Activated CD8-positive, alpha-beta memory T cell treated with anti-CD3 and anti-CD28 coated beads for 1 hour (primary cell): ENCODE measurements at places on chromosomes 12 and 14.

- no peak for DNase-seq
Measured at GRCh38 chr14:47332939-47333338, 342.5 kb downstream of the MDGA2 start.

DNA sequence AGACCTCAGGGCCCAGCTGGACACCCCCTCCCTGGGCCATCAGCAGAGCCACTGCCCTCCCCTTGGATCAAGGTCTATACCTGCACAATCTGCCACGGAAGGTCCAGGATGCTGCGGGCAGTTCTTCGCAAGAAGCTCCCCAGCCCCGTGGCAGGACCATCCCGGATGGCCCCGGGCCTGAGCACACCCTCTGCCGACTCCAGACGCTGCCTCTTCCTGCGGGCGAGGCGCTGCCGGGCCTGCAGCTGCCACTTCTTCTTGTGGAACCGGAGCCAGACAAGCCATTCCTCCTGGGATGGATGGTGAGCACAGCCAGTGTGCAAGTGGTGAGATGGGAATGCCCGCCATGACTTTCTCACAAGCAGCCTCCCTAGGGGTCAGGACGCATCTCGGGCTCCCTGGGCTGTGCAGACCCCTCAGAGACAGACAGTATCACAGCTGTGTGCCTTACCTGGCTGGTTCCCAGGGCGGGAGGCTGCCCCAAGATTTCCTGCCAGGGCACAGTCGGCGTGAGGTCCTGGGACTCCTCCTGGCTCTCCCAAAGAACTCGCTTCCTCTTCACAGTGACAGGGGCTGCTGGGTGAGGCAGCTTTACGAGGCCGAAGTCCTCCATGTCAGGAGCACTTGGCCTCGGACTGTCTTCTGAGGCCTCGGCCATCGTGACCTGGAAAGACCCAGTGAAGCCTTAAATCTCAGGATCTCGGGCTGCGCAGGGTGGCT is 30.8 kb downstream of the P2RX2 start:
- DNase-seq, result no peak

DNA sequence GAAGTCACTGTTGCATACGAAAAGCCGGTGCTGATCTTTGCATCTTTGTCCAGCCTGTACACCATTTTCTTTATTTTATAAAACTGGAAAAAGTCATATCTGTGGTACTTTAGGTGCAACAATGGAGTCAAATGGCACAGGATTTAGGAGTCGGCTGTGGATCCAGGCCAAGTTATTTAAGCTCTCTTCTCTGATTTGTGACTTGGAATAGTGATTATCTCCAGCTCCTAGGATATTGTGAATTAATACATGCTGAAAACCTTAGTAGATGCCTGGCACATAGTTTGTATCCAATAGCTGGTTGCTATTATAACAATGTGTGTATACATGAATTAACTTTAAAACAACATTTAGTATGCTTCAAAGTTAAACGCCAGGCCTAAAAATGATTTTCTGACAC is 6.2 kb upstream of the CCER1 start:
- no peak for DNase-seq

GRCh38 chr14:55350461-55350860 is 61.2 kb downstream of the ATG14 start:
- DNase-seq, result no peak

DNA sequence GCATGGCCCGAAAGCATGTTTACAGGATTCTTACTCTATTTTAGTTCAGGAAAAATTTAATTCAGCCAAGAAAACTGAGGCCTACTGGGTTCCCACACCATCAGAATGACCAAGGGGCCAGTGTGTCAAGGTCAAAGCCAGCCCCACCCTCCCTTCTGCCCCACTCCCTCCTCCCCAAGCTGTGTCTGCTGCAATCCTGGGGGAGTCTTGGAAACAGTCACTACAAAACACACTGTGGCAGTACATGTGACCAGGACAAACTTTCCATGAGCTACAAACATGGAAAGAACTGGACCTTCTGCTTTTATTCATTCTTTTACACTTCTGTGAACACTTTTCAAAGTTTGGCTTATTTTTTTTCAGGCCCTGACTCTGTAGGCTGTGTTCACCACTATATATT is 1228.8 kb upstream of the TMEM132C start:
- DNase-seq, result no peak

DNA sequence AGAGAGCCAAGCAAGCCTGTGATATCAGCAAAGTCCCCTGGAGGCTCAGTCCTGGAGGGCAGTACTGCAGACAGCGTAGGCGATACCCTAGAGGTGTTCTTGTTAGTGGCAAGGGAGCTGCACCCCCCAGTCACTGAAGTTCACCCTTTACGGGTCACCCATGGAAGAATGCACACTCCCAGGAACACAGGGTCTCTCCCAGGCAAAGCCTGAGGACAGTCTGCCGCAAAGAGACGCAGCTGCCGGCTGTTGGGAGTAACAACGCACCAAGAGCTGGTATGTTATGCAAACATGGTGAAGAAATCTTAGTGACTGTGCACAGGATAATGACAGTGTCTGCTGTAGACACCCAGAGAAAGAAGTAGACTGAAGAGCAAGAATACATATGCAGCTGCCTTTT is 43.5 kb upstream of the NOS1 start:
- no peak for DNase-seq

- DNase-seq, result no peak
Measured at GRCh38 chr12:32739279-32739678, 16.4 kb downstream of the YARS2 start.

DNA sequence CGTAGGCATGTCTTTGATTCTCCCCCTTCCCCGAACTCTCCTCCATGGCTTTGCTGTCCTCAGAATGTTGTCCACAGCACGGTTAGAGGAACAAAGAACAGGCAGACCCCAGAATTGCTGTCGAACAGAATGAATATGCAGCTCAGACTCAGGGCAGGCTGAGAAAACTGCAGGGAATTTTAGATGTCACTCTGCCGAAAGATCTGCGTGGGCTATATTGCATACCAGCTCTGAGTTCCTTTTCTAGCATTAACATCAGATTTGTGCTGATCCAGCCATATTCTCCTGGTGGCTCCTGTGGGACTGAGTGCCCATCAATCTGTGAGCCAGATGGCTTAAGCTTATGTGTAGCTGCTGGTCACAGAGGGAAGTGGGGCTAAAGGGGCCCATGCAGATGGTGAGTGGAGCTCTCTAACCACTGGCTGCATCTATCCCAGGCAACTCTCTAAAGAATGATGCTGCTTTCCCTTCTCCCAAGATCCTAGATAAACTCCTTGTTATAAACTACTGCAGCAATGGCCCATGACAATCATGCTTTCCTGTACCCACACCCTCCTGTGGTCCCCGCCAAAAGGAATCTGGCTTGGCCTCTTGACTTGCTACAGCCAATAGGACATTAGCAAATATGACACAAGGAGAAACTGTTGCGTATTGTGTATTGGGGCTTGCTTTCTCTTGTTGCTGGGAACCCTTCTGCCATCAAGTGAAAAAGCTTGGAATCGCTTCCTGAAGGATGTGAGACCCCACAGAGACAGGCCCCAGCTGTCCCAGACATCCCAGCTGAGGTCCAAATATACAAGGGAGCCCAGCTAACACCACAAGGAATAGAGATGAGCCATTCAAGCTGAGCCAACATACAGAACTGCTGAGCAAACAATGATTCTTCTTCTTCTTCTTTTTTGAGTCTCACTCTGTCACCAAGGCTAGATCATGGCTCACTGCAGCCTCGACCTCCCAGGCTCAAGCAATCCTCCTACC is 101.3 kb downstream of the FOXN3 start:
- no peak for DNase-seq

DNA sequence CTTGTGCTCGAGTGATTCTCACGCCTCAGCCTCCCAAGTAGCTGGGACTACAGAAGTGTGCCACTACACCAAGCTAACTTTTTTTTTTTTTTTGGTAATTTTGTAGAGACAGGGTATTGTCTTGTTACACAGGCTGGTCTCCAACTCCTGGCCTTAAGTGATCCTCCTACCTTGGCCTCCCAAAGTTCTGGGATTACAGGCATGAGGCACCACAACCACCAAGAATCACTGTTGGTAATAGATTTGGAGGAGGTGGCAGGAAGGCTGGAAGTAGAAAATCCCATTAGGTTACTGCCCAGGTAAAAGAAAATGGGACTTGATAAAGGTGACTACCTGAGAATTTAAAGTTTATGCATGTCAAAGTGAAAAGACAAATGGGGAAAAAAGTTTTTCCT is 1.4 kb upstream of the CDCA4 start:
- no peak for DNase-seq

GRCh38 chr12:103705927-103706326 is 118.9 kb downstream of the STAB2 start:
- DNase-seq, result no peak

DNA sequence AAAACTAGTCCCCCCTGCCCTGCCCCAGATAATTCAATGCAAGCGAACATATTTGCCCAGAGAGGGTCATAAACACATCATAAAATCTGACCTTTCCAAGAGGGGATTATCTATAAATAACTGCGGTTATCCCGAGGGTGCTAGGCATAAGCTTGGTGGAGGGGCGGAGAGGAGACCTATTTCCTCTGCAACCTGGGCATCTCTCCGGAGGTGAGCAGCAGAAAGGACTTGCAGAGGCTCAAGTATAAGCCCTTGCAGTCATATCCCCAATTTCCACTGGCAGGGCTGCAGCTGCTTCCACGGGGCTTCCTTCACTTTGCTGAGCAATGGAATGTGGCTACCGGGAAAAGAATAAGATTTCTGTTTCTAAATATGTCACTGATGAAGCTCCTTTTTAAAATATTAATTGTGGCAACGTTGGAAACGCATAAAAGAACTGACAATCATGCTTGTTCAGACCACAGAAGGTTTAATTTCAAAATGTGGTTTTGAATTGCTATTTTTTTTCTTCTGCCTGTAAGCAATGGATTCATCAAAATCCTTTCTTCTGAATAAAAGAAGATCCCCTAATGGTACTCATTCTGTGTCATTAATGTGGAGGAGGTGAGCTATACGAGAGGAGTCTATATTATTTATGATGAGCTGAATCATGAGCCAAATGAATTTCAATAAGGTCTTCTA is 268.9 kb upstream of the ATP2B1 start:
- DNase-seq, result no peak

DNA sequence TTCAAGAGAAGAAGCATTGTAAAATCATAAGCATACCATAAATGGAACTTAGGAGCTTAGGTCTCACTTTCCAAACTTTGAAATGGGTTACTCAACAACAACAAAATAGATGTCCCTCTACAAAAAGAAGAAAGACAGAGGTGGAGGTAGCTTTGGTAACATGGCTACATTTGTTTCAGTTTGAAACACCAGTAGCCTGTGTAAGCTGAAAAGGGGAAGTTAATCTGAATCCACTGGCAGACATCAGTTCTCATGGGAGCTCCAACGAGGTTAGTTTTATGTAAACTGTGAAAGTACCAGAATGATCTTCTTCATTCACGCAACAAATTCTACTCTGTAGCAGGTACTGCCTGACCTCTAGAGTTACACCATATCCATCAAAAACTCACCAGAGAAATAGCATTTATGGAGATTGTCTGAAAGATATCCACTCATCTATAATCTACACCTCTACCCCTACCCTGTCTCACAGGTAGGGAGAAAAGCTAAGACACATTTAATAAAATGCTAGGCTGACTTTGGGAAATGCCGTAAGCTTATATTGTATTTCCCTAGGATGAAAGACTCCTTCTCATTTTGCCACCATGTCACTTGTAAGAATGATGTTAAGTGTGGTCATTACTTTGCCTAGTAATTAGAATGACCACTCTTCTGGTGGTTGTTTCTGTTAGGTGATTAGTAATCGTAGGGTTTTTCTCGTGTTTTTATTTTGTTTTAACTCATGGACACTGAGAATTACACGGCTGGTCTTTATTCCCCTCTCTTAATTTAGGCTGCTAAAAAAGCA is 224.1 kb downstream of the ASCL1 start:
- no peak for DNase-seq

GRCh38 chr12:49909826-49910225 is 6.1 kb upstream of the FAIM2 start:
- no peak for DNase-seq

DNA sequence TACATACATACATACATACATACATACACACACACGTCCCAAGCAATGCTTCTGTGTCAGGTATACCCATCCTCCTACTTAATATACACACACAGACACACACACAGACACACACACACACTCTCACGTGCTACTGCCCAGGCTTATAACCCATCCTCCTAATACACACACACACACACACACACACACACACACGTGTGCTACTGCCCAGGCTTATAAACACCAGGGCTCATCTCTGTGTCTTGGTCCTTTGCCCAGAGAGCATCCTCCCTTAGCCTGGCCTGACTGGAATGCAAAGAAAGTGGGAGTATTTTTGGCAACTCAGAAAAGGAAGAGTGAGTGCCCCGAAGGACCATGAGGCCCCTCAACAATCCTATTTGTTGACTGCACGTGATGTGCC is 129.0 kb downstream of the RBM19 start:
- DNase-seq, result no peak

DNA sequence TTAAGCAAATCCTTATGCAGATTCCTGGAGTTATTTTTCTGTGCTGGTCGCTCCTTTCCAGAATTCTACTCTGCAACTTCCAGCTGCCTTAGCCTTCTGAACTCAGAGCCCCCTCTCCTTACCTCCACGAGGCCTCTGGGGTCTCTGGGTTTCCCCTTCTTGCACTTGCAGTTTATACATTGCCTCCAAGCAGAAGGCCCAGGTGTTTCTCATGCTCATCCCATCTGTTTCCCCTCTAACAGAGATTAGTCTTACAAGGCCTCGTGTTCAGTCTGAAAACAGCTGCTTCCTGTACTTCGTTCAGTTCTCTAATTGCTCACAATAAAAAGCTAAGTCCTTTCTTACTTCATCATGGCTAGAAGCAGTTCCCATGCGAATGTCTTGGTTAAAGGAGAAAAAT is 134.4 kb upstream of the FGD4 start:
- DNase-seq, result no peak

GRCh38 chr14:73749706-73750530 is 35.7 kb upstream of the PNMA1 start:
- DNase-seq, result no peak

GRCh38 chr12:58174316-58174715 is 232.9 kb downstream of the ATP23 start:
- no peak for DNase-seq

GRCh38 chr14:35503646-35504045 is 30.3 kb upstream of the INSM2 start:
- DNase-seq, result no peak

DNA sequence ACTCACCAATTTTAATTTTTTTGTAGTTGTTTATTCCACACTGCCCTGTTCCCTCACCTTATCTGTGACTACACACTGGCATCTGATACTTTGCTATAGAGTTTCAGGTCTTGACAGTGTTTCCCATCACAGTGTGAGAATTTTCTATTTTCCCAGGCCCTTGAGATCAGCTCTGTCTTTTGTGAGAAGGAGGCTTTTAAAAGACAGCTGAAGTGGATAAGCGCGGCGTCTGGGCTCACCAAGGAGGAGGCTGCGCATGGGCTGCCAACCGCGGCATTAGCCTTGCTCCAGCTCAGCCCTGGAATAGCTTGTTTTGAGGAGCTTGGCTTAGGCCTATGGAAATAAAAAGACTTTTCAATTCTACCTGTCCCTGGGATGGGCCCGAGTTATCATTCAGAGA is 181.3 kb downstream of the RMST start:
- no peak for DNase-seq

DNA sequence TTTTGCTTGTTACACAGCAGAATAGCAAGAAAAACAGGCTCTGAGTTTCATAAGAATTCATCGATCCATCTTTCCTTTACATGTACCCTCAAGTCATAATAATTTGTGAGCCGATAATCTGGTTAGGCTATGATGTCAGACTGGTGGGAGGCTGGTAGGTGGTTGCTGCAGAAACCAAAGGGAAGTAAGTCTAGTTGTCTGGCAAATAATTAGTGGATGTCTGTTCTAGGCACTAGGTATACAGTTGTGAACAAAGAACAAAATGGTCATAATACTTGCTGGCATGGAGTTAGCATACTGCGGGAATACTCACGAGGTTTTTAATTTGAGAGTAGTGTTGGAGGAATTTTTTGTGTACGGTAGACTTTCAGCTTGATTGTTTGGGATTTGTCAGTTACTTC is 8.8 kb downstream of the SUSD6 start:
- no peak for DNase-seq
